Lower leg skin (tissue), 4 donors: ENCODE measurements at places on chromosomes 6 and 20.

DNA sequence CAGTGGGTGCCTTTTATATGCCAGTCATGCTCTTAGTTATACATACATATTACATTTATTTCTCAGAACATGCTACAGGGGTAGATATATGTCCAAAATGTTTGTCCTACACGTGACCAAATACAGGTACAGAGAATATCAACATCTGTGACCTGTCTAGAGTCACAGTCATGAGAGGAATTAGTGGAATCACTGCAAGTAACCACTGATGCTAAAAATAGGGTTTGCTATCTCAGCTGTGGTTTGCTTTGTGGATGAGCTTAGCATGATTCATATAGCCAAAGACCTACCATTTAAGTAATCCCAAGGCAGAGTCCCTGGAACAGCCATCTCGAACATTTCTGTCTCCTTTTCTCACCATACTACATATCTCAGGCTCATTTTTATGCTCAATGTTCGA, 32.3 kb downstream of the GSTA3 start:
- no peak for DNase-seq

DNA sequence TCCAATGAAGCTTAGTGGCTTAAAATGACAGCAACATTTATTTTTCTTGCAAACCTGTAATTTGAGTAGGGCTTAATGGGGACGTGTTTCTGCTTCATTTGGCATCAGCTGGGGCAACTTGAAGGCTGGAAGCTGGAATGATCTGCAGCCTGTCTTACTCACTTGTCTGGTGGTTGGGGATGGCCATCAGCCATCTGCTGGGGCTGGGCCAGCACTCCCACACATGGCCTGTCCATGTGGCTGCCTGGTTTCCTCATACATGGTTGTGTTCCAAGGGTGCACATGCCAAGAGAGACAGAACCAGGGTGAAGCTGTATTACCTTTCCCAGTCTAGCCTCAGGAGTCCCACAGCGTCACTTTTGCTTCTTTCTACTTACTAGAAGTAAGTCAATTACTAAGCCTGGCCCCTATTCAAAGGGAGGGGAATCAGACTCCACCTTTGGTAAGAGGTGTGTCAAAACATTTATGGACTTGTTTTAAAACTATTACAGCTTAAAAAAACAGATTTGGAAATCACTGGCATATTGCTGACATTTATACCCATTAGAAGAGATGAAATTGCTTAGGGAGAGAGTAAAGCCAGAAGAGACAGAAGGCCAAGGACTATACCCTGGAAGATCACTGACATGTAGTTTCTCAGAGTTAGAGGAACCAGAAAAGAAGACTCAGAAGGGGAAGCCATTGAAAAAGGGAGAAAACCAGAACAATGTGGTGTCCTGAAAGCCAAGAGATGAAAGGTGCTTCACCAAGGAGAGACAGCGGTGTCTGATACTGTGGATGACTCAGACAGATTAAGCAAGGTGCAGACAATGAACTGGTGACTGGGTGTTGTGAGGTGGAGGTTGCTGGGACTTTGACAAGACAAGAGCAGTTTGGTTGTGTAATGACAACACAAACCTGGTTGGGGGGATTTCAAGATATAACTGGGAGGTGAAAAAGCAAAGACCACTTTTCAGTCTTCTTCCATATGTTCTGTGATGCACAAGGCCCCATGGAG, 345.2 kb downstream of the GJA1 start:
- DNase-seq, result peak; percentile 96

DNA sequence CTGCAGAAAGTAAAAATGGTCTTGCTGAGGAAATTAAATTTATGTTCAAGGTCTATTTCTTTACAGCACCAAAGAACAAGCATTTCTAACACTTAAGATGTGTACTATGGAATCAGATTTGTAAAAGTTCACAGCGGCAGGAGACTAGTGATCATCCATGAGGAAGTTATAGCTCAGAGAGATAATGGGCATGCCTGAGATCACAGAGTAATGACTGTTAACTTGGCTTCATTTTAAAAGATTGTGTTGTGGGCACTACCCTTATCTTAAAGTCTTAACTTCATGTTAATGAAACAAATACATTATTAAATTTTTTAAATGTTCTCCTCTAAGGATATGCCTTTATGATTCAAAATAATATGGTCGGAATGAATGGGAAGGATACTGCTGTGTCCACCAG, 168.6 kb downstream of the GMPR start:
- no peak for DNase-seq

GRCh38 chr20:19775353-19776253, 17.5 kb downstream of the RIN2 start:
- DNase-seq, result no peak

DNA sequence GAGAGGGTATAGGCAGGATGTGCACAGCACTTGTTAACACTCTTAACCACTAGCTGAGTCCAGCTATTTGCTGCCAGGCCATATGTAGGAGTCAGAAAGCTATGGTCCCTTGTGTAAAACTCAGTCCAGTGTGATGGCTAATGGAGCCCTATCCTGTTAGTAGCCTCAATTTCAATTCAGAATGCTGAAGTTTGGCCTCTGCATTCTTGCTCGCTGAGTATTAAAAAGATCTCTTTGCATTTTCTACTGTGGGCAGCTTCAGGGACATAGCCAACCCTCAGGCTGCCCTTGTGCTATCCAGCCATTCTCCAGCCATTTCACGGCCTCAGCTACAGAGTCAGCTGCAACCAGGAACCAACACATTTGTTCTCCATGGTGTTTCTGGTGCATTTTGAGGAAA, 92.5 kb downstream of the SPTLC3 start:
- no peak for DNase-seq

DNA sequence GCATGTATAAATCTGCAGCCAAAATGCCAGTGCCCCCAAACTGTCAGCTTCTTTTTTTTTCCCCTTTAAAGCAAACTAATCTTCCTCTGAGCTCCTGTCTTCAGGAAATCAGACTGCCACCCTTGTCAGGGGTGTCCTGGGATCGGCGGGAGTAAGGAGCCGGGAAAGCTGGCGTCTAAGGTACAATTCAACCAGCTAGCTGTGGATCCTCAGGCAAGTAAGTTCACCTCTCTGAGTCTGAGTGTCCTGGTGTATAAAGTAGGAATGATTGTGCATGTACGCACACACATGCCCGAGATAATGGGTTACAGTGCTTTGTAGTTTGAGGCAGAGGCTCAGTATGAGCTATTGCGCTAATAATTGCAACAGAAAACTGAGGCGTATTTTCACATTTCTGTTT, 98.3 kb downstream of the ANKRD60 start:
- peak; percentile 10 for DNase-seq

DNA sequence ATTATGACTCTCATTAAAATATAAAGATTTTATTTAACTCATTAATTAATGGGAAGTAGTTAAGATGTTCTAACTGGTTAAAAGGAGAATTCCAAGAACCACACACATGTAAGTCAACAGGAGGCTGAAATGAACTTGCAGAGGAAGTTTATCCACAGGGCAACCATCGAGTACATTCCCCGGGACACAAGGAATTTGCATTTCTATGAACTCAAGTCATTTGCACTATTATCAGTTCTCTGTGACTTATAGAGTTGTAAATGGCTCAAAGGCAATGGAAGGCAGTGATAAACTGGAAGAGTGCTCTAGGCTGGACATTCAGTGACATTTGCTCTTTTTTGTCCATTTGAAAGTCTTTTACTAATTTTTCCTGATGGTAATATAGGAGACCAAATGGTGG, 97.4 kb downstream of the SNX5 start:
- DNase-seq, result no peak

DNA sequence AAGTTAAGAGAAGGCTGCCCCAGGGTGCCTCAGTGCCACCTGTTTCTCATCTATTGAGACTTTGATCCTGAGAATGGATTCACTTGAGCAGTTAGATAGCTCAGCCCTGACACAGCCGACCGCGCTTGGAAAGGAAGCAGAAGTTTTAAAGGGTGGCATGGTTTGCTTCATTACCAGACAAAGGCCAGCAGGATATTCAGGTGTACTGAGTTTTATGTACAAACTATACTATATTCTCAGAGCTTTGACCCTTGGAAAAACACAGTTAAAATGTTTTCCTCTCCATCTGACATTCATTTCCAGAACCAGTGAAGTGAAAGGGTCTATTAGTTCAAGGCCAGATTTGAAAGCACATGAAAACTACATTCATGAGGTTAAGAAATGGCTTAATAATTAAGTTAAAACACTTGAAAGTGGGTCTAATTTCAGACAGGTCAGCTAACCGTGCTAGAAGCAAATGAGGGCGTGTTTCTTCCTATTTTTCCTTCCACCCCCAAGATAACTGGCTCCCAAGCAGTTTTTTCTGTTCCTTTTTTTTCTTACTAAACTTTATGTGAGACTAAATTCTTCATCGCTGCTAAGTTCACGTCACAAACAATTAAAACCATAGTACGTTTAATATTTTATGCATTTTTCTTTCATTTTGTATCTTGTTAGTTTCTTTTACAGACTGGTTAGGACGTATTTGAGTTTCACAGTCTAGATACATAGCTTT, 385.3 kb upstream of the SOX4 start:
- DNase-seq, result no peak

- peak; percentile 39 for DNase-seq
Measured at GRCh38 chr6:44504301-44504791, 116.8 kb downstream of the CDC5L start.

DNA sequence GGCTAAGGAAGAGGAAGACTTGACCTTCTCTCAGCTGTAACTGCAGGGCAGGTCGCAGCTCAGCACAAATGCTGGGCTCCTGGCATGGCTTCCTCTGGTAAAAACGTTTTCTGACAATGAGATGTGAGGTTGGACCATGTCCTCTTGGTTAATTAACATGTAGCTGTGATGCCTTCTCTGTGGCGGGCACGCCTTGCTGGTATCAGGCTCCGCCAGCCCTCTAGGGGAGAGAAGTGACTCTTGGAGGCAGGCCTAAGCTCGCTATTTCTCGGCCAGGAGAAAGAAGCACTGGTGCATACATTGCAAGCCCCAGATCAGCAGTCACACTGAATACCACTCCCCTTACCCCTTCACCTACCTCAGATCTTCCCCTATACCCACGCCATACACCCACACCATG, 65.0 kb downstream of the QRSL1 start:
- no peak for DNase-seq

DNA sequence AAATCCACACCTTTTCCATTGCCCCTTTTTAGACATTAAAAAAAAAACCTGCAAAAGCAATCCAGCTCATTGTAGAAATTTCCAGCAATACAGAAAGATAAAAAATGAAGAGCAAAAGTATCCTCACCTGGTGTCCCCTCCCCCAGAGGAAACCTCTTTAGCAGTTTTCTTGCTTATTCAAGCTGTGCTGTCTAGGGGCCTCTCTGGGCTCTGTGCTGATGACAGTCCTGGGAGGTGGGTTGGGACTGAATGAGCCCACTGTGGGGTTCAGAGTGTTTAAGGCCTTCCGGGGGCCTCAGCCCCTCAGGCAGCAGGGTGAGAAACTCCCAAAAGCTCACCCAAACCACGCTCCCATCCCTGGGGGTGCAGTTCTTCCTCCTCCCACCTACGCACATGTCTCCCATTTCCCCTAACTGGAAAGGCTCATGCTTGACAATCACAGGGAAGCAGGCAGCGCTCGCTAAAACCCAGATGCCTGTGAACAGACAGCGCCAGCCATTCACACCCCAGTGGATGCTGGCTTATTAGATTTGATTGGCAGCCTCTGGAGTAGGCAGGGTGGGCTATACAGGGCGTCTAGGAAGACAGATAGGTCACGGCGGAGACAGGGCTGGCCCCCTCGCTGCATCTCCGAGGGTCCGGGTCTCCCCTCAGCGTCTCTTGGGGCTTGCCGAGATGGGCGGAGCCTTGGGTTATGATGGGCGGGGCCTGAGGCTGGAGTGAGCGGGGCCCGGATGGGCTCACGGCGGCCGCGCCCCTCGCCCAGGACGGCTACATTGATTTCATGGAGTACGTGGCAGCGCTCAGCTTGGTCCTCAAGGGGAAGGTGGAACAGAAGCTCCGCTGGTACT, 4.6 kb downstream of the GUCA1A start:
- DNase-seq, result no peak

DNA sequence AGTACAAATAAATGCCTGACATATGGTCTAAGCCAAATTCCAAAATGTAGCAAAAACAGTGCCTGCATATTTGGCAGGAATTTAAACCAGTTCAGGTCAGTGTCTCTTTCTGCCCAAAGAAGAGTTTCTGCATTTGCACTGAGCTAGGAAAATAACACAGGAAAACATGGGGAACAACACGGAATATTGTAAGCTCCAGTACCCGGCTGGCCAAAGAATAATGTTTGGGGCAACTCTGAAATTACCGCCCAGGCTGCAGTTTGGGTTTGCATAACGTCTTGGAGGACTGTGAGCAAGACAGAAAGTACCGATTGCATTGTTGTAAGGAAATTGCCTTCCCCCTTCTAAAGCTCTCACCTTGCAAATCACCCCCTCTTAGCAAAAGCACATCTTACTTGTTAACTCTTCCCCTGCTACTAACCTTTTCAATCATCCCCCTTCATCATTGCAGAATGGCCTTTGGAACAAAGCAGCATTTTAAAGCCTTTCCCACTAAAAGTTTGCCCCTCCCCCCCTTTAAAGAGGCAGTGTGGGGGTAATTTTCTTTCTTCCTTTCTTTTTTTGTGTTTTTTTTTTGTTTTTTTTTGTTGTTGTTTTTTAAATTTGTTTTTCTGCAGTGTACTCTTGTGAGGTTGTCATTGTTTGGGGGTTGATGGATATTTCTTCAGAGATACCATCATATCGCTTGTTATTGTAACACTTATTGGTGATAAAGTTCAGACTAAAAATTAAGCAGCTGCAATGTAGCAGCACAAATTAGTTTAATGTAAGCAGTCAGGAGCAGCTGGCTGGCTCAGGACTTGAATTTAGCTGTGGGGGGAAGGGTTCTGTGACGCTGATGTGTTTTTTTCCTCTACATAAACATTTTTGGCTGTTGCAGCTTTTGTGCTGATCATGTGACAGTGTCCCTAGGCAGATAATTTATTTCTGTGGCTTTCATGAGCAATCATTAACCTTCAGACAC, 100.0 kb upstream of the CITED2 start:
- DNase-seq, result no peak

DNA sequence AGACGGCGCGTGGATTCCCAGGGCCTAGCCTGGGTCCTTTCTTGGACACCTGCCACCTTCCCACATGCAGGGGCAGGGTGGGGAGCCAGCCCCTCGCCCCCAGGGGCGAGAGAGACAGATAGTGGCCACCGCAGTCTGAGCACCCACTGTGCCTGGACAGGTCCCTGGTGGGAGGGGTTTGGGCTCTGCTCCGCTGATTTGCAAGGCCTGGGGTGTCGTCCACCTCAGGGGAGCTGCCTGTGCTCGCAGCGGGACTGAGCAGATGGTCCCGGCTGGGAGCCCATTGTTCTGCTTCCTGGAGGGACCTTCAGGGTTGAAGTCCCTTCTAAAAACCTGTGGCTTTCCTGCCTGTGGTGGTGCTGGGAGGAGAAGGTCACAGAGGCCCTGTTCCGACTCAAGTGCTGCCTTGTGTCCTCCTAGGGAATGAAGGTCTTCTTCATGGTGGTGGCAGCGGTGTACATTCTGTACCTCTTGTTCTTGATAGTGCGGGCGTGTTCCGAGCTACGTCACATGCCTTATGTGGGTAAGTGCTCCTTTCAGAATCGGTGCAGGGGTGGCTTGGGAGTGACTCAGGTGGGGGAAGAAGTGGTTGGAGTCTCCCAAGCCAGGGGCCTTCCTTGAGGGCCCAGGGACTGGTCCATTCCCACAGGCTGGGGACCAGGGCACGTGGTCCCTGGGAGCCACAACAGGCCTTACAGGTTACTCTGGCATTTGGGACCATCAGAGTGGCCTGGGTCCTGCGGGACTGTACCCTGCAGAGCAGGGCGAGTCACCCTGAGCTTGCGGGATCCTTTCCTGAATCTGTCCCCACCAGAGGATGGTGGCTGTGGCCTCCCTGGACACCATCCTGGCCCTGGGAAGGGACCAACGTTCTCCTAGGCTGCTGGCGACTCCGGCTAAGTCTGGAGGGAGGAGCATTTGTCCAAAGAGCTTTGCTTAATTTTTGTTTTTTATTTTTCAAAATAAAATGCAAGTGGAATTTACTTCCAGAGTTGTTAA, 19.6 kb downstream of the DYNLT1 start:
- peak; percentile 68 for DNase-seq
